Right renal cortex interstitium (tissue), 3 donors: ENCODE measurements at places on chromosomes 11 and 22. TPM values are rescaled to one million over a fixed set of nuclear protein-coding genes. Genes with fewer than 3 reads are reported as not detected.

DNA sequence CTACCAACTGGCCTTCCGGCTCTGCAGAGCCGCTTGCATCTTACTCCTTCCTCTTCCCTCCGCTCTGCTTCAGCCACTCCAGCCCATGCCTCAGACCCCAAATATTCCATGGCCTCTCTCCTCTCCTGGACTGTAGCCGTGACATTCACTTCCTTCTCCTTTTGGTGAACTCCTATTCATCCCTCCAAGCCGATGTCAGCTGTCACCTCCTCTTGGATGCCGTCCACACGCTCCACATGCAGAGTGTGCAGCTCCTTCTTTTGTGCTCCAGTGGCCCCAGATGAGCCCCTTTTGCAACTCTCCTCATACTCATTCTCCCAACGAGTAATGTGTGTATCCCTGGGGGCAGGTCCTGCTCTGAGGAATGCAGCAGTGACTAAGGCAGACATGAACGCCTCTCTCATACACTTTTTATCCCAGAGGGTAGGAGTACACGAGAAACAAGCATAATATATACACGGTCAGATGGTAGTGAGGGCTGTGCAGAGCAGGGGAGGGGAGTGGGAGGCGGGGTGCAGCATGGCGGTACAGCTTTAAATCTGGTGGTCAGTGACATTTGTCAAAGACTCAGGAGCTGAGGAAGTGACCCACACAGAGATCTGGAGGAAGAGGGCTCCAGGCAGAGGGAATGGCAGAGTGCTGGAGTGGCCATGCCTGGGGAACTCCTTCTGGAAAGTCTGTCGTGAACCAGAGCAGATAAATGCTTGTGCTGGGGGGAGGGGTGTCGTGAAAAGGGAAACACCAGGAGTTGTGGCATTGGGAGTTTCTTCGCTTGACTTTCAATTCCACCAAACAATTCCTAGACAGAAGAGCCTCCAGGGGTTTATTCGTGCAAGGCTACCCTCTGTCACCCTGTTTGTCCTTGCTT is 83.8 kb upstream of the ATXN10 start:
- no peak for DNase-seq

- no peak for DNase-seq
Observed at GRCh38 chr11:19805827-19806226, 93.2 kb downstream of the NAV2 start.

GRCh38 chr11:115202074-115202473 is 302.1 kb downstream of the CADM1 start:
- no peak for DNase-seq

DNA sequence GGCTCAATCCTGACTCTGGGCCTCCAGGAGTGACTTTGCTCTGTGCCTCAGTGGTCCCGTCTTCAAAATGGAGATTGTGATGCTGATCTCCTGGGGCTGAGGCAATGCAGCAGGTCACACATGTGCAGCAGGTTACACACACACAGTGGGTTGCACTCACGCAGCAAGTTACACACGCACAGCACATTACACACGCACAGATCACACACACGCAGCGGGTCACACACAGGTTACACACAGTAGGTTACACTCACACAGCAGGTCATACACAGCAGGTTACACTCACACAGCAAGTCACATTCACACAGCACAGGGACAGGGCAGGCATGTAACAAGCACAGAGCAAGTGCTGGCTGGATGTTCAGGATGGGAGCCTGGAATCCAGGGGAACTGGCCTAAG is 11.3 kb downstream of the C11orf24 start:
- no peak for DNase-seq

Gene OR5B2
- not detected for polyA plus RNA-seq

Gene TSPAN32
- 2.2 TPM for polyA plus RNA-seq

Gene CERK
- 48.6 TPM for polyA plus RNA-seq

Gene SOX10
- polyA plus RNA-seq, result 0.46 TPM

DNA sequence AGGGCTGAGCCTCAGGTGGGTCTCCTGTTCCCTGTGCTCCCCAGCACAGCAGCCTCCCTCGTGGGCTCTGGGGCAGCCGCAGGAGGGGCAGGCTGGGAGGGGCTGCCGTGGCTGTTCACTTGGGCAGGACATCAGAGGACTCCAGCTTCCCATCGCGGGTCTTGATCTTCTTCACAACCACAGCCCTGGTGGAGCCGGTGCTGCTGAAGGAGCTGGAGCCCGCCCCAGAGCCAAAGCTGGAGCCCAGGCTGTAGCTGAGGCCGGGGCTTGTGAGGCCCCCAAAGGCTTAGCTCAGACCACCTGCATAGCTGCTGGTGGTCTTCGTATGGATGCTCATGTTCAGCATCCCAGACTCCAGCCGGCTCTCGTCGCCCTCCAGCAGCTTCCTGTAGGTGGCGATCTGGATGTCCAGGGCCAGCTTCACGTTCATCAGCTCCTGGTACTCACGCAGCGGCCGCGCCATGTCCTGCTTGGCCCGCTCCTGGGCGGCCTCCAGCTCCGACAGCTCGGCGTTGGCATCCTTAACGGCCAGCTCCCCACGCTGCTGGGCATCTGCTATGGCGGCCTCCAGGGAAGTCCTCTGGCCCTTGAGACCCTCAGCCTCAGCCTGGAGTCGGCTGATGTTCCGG is 126.1 kb downstream of the NECTIN1 start:
- DNase-seq, result no peak

GRCh38 chr11:45105233-45105983 is 41.0 kb upstream of the PRDM11 start:
- DNase-seq, result peak; percentile 54
